ENCODE measurements at places on chromosomes 5 and 9.

DNA sequence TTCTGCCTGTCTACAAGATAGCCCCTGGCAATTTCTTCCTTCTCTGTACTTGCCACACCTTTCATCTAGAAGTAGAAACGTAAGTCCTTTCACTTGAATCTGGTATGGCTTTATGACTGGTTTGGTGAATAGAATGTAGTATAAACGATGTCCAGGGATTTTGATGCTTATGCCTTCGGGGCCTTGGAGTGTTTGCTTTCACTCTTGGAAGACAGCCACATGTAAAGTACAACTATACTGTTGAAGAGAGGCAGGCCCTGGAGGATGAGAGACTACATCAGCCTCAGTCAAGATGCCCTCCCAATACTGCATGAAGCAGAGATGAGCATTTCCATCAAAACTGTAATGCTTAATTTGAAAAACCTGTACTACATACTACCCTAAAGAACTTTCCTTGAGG lies 553.8 kb upstream of the C9orf72 start:
- DNase-seq = no peak

GRCh38 chr5:9534881-9535517 lies 10.9 kb downstream of the SEMA5A start:
- DNase-seq = no peak

- no peak for DNase-seq
These were observed 1.3 kb upstream of the LHX2 start for GRCh38 chr9:124010303-124010664.

GRCh38 chr9:80485420-80486250 lies 913.9 kb downstream of the TLE4 start:
- DNase-seq = no peak

- DNase-seq = no peak
These were observed 11.2 kb downstream of the CTNNAL1 start for GRCh38 chr9:109002141-109002540.

DNA sequence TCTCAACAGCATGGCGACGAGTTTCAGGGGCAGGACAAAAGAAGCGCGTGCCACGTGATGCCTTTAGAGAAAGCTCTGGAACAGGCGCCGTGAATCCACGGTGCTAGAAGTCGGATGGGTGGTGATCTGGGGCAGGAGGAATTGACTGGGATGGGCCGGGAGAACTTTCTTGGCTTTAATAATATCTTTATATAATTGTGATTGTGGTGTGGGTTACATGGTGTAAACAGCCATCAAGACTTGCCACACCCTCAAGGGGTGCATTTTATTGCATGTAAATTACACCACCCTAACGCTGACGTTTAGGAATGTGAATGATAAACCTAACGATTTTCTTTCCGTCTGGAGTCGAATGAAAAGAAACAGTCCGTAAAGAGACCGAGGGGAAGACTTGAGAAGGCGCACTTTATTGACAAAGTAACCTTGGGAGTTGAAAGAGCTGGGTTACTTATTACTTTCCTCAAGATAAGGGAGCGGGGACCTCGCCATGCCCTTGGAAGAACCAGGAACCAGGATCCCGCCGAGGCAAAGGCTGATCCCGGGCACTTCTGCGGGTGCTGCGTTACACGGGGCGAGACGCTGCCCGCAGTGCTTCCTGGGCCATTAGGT lies 8.5 kb downstream of the NRARP start:
- no peak for DNase-seq

DNA sequence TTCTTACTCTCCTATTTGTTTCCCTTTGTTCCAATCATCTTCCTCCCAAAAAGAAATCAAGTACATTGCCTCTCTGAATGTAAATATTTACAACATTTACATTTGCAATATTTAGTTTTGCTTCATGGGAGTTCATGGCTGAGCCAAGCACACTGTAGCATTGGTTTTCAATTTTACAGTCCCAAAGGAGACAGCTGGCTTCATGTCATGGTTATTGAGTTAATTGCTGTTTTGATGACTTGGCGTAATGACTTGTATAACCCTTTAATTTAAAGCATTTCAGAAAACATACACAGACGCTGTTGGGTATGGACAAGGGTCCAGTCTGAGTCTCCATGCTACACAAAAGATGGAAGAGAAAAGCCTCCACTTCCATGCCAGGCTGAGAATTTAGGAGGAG lies 25.6 kb upstream of the VLDLR start:
- no peak for DNase-seq

GRCh38 chr5:7803937-7804336 lies 47.0 kb downstream of the CFAP90 start:
- DNase-seq = no peak

- no peak for DNase-seq
These were observed 4.4 kb upstream of the TOR4A start for GRCh38 chr9:137273095-137273490.

GRCh38 chr9:4301971-4302427 lies 2.1 kb upstream of the GLIS3 start:
- no peak for DNase-seq

GRCh38 chr5:81213070-81213469 lies 20.1 kb upstream of the CKMT2 start:
- no peak for DNase-seq

- no peak for DNase-seq
These were observed 52.3 kb upstream of the ADAMTS2 start for GRCh38 chr5:179397516-179397915.

GRCh38 chr5:146034605-146035004 lies 70.8 kb downstream of the PLAC8L1 start:
- no peak for DNase-seq

DNA sequence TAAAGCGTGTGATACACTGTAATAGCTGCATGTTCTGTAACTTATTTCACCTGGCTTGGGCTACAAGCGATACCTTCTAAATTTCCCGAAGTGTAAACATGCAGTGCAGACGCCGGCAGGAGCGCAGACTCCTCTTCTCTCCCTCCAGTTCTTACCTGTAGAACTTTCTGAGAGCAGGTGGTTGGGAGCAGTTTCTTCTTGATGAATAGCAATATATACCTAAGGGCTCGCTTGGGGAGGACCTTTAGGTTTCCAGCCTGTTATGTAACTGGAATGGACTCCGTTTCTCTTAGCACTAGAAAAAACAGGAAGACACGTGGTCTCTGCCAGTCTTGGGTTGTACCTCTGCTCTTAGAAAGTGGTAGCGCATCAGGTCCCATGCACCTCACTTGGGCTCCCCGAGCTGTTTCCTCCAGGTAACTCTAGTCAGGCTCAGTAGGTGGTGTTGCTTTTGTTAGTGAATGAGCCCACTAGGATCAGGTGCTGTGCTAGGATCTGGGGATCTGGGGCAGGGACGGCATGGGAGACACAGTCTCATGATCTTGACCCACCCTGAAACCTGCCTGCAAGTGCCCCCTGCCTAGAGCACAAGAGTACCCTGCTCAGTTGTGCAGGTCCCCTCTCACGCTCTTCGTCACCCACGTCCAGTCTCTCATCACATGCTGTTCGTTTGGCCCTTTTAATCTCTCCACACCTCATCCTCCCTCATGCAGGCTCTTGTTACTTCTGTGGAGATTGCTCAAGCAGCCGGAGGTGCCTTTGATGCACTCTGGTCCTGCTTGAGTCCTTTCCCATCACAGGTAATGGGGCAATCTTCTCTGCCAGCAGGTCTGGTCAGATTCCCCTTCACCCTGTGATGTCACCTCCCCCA lies 2.8 kb downstream of the TENT4A start:
- no peak for DNase-seq

DNA sequence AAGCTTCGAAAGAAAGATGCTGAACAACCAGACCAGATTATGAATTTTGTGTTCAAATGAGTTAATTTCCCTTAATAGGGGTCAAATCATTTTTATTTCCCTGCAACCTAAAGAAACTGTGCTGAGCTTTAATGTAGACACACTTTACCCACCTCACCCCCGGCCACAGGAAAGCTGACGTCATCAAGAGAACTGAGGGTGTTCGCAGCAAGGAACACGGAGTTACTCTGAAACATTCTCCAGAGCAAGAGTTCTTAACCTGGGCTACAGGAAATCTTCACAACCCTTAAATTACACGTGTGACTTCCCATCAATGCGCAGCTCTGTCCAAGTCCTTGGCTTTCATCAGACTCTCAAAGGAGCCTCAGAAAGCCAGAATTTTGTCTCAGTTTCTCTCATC lies 116.3 kb downstream of the COL23A1 start:
- DNase-seq = no peak

DNA sequence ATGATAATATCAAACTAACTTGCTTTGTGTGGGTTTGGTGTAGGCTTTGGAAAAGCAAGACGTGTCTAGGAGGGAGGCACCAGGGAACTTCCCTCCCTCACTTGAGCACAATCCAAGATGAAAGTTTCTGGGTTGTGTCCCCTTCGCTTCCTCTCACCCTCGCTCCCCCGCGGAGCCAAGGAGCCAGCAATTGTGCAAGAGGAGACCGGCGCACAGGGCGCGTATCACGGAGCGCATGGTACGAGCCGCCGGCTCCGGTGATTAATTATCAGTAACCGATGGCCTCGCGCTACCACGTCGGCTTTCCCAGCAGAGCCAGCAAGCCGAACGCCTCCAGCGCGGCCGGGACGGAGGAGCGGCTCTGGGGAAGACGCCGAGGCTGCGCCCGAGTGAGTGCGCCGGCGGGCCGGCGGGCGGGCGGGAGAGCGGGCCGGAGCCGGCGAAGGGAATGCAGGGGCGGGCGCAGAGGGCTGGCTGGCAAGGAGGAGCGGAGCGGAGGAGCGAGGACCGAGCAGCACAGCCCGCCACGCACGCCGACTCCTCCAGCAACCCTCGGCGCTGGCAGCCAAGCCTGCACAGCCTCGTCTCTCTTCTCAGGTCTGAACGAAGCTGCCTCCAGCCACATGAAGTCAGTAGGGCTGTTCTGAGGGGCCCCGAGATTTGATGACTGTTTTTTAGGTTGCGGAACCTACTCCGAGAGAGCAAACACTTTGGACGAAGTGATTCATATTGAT lies 143.6 kb downstream of the BNC2 start:
- peak; percentile 58 for DNase-seq

DNA sequence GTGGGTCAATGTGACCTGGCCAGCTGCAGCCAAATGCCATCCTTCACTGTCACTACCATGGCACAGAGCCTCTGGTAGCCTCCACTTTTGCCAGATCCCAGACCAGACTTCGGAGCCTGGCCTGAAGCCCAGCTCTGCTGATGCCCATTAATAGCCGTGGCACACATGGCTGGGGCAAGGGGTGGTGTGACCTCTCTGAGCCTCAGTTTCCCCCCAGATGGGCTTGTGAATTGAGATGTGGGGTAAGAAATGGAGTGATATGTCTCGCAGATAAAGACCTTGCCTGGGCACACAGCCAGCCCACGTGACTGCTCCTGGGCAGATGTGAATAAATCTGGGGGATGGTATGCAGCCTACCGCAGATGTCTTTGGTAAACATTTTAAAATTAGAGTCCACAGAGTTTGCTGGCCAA lies 13.9 kb downstream of the SUSD3 start:
- no peak for DNase-seq

- no peak for DNase-seq
These were observed 51.9 kb downstream of the NEK6 start for GRCh38 chr9:124309667-124310084.
